ENCODE measurements at places on chromosomes 7 and 10. TPM values are rescaled to one million over a fixed set of nuclear protein-coding genes. Genes with fewer than 3 reads are reported as not detected.

- no peak for DNase-seq
Observed at GRCh38 chr7:97015279-97015678, 9.4 kb downstream of the DLX5 start.

GRCh38 chr10:366186-366585 lies 230.9 kb downstream of the ZMYND11 start:
- no peak for DNase-seq

GRCh38 chr10:36500266-36500665 lies 625.1 kb upstream of the ANKRD30A start:
- no peak for DNase-seq

GRCh38 chr10:6780008-6780677 lies 200.1 kb upstream of the PRKCQ start:
- no peak for DNase-seq

- no peak for DNase-seq
Observed at GRCh38 chr10:82814635-82815034, 939.6 kb downstream of the NRG3 start.

GRCh38 chr7:92747041-92747835 lies 89.1 kb downstream of the CDK6 start:
- DNase-seq: peak; percentile 78

GRCh38 chr10:45581582-45582385 lies 90.8 kb downstream of the ZFAND4 start:
- DNase-seq: peak; percentile 30

DNA sequence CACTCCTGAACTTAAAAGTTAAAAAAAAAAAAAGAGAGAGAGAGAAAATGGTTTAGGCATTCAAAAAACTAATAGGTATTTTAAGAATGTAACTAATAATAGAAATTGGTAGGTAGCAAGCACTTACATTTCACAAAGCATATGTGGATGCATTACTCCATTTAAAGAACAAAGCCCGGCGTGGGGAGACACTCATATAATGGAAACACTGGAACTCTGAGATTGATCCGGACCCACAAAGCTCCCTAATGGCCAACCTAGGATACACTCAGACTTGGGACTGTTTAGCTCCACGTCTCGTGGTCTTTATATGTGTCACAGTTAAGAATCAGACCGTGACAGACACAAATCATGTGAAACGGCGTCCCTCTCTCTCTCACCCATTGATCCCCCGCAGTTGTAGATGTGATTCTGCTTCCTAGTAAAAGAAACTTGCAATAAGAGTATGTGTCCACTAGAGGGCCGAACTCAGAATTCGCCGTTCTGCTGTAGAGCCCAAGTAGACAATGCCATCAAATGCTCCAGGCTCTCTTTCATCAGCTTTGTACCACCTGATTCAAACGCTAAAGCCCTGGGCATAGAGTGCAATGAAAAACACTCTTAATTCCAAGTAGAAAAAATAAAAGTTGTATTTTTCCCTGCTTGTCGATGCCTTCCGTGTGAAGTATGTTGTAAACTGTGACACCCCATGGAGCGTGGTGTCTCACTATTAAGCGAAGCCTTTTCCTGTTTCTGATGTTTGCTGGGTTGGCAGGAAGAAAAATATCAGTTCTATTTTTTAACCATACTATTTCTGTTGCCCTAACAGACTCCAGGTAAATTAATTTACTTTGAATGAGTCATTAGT lies 429.0 kb upstream of the MTPN start:
- DNase-seq: peak; percentile 68

DNA sequence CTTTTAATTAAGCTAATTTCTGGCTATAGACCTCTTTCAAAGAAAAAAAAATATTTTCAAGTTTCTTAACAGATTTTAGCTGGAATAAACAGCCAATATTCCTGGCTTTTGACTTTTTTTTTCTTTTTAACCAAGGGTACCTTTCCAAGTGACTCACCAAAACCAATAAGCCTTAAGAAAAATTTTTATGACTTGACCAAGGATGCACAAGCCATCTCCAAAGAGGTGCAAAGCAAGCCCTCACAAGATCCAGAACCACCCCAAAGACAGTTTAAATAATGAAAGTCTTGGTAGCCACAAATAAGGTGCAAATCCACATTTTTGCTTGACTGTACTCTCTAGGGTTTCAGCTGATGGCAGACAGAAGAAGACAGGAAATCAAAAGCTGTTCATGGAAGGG lies 76.5 kb downstream of the MAPK8 start:
- peak; percentile 62 for DNase-seq

DNA sequence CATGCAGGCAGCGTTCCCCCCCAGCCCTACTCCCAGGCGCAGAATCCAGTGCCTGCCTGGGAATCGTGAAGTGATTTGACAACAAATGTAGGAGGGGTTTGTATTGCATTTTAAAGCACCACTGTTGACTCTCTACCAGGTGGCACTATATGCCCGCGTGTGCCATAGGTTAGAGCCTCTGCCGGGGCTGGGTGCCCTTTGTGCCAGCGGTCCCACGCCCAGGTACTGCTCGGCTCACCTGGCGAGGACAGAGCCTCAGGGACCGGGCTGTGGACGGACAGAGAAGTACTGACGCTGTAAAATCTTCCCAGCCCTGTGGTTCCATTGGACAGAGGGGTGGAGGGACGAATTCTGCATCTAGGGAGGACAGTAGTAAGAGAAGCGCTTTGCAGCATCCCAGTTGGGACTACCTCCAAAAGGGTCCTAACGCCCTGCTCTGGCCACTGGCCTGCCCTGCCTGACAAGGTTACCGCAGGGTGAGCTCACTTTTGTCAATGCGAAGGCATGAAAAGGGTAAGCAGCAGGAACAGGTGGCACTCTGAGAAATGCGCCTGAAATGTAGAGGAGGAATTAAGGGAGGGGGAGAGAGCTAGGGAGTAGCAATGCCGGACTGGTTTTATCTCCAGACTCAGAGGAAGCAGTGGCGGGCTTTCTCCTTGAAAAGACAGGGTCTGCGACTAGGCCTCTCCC lies 788 bp upstream of the CACNA2D1 start:
- no peak for DNase-seq

GRCh38 chr7:94276795-94277194 lies 117.9 kb upstream of the COL1A2 start:
- DNase-seq: peak; percentile 64

DNA sequence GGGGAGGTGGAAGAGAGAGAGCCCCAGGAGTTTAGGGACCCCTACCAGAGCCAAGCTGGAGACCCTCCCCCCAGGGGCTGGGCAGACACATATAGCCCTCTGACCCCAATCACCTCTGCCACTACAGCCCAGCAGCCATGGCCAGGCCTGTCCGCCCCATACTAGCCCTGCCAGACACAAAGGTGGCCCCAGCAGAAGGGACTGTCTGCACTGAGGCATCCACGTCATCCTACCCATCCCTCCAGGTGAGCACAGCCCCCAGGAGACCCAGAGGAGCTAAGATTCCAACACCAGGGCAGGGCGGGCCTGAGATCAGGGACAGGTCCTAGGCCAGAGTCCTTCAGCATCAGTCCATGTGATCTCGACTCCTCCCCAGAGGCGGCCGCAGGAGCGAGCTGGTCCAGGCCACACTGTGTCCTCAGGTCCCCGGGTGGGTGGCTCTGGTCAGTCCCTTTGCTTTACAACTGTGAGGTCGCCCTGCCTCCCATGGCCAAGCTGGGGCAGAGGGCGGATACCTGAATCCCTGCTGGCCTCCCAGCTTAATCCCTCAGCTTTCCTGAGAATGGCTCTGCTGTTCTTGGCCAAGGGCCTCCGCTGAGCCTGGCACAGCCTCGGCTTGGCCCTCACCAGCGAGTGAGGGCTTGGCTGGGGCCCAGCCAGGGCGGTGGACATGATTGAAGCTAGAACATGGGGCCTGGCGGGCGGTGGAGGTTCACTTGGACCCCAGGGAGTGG lies 14.3 kb upstream of the ELN start:
- no peak for DNase-seq

- no peak for DNase-seq
Observed at GRCh38 chr7:105974471-105974870, 11.4 kb downstream of the CDHR3 start.

GRCh38 chr10:88270871-88271713 lies 312.0 kb downstream of the RNLS start:
- peak; percentile 96 for DNase-seq

DNA sequence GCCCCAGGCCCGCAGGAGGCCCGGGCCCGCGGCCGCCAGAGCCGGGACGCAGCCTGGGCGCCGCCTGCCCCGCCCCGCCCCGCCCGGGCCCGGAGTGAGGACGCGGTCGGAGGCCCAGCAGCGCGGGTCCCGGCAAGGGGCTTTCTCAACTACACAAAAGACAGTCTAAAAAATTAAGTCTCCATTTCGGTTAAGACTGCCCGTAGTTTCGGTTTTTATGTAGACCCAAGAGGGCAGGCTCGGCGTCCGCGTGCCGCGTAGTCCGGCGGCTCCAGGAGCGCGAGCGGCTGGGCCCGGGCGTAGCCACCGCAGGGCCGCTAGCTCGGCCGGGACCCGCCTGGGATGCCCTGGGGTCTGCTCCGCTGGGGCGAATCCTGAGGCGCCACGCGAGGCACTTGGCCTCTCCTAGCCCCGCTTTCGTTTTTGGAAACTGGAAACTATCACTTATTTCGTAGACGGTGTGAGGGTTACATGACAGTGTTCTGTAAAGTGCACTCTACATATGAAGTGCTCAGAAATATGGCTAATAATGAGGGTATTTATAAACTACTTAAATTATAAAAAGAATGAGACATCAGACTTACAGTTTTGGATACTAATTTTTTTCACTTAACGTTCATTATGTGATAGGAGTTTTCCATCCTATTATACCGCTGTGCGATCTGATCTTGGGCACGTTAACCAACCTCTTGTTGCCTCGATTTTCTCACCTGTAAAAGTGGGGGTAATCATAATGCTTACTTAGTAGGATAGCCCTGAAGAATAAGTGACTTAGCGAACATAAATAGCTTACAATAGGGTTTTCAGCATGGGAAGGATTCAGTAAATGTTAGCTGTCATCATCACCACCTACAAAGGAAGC lies 573 bp downstream of the BLVRA start:
- DNase-seq: peak; percentile 55

DNA sequence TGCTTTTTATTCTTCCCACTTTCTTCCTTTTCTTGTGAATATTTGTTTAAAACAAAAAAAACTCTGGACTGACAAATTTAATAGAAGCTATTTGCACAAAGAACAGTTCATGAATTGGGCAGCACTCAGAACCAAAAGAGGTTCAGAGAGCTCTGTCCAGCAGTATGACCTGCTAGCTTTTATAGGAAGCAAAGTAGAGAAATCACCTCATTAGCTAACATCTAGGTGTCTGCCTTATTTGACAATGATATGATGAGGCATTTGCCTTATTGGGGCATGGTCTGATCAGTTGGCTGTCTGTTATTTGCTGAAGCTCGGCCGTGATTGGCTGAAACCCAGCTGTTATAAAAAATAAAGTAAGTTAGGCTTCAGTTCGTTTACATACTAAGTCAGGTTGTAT lies 819 bp upstream of the TRIM4 start:
- DNase-seq: peak; percentile 24

- DNase-seq: no peak
Observed at GRCh38 chr7:141103847-141104429, 30.1 kb downstream of the TMEM178B start.

- DNase-seq: no peak
Observed at GRCh38 chr7:117698018-117698417, 175.2 kb downstream of the CTTNBP2 start.

- DNase-seq: no peak
Observed at GRCh38 chr7:55174856-55175255, 156.0 kb downstream of the EGFR start.

GRCh38 chr10:87505366-87506111 lies 846 bp downstream of the MINPP1 start:
- peak; percentile 70 for DNase-seq

ATRNL1 gene
- total RNA-seq: 5.4 TPM

ENKUR gene
- total RNA-seq: not detected

NODAL gene
- not detected for total RNA-seq

PTPN12 gene
- total RNA-seq: 41.5 TPM

PARP12 gene
- 137 TPM for total RNA-seq

LIPK gene
- not detected for total RNA-seq

GLRX3 gene
- total RNA-seq: 168 TPM

CYP51A1 gene
- 137 TPM for total RNA-seq

CCDC146 gene
- total RNA-seq: 1.1 TPM
